ENCODE measurements at places on chromosomes 11 and 22.

- DNase-seq: no peak
Measured at GRCh38 chr22:30337461-30337778, 10.7 kb upstream of the TBC1D10A start.

DNA sequence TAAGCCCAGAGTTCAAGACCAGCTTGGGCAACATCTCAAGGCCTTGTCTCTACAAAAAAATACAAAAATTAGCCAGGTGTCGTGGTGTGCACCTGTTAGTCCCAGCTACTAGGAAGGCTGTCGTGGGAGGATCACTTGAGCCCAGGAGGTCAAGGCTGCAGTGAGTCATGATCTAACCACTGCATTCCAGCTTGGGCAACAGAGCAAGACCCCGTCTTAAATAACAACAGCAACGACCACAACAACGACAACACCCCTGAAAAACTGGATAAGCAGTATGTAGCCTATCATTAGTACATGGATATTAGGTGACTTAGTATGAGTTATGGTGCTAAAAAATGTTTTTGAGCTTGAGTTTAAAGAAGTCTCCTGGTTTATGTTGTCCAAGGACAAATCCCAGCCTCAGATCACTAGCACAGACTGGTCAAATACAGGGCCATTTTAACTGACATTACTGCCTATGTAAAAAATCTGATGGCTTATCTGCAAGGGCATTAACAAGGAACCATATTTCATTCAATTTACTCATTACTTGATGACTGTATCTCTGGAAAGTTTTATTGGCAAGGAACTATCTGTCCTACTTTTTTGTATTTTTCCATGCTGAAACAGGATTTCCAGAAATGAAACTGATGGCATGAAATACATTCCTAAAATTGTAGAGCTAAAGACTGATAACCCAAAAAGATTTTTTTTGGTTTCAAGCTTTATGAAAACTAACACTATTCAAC lies 23.4 kb downstream of the C2CD3 start:
- DNase-seq: no peak

DNA sequence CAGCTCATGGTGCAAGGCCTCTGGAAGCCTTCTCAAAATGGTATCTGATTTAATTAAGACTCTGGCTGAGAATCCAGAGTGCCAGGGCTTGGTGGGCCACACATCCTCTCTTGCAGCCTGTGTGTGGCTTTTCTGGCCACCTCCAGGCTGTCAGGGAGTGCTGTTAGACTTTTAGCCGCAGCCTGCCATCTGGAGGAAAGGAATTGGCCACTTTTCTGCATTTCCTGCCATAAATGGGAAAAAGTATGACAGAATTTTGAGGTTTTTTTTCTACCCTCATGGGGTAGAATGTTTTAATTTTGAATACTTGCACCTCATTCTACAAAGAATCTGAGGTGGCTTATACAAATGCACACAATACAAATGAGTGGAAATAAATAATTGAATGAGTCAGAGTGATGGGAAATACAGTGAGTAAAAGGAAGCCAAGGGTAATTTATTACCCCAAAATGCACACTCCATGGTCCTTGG lies 218.4 kb downstream of the ADAMTS15 start:
- no peak for DNase-seq

GRCh38 chr11:115724666-115725065 lies 220.5 kb upstream of the CADM1 start:
- DNase-seq: no peak

GRCh38 chr11:18061351-18061750 lies 15.3 kb upstream of the TPH1 start:
- no peak for DNase-seq

DNA sequence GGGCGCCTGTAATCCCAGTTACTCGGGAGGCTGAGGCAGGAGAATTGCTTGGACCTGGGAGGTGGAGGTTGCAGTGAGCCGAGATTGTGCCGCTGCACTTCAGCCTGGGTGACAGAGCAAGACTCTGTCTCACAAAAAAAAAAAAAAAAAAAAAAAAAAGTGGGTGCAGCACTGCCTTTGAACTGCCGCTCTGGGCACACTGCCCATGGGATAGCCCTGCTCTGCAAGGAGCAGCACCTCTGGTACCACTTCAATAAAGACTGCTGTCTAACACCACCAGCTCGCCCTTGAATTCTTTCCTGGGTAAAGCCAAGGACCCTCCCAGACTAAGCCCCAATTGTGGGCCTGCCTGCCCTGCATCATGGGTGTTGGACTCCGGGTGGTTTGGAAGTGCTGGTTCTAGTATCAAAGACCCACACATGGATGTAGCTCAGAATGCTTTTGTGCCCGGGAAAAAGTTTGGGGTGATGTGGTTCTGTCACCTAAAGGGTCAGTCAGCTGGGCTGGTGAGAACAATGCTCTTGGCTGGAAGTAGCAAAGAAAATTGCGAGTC lies 444.3 kb downstream of the TBC1D22A start:
- no peak for DNase-seq

Data from amniotic stem cell (primary cell).